KBM-7 (cell line): ENCODE measurements at places on chromosomes 1 and 21.
A peak's percentile ranks its signal among the peaks of the same experiment; 100 is the strongest.

- DNase-seq, result no peak
Measured at GRCh38 chr1:170071378-170071777, 3.1 kb downstream of the KIFAP3 start.

DNA sequence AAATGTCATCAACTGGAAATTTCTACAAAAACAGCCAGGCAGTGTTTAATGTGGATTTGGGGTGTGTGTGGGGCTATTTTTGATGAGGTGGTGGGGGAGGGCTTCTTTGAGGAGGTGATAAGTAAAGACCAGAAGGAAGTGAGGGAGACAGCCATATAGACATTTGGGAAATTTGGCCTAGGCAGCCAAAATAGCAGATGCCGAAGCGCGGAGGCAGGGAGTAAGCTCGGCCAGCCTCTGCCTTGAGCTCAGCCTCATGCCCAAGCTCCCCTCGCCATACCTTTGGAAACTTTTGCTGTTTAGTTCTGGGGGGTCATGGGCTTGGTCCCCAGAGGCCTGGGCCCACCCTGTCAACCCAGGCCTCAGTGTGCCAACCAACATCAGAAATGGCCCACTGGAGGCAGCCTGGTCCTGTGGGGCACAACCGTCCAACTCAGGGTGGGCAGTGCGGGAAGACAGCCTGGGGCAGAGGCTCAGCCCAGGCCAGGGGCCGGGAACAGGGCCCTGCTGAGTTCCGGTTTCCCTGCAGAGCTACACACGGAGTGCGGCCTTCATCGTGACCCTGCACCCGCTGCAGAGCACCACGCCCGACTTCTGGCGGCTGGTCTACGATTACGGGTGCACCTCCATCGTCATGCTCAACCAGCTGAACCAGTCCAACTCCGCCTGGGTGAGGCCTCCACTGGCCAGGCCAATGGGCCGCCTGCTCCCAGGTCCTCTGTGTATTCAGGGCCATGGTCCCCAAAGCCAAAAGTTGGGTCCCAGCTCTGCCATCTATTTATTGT lies 84.0 kb downstream of the PTPRU start:
- no peak for DNase-seq

GRCh38 chr1:23210351-23210785 lies 6.9 kb downstream of the HTR1D start:
- no peak for DNase-seq

GRCh38 chr21:46454634-46455390 lies 3.9 kb upstream of the DIP2A start:
- peak; percentile 20 for DNase-seq

DNA sequence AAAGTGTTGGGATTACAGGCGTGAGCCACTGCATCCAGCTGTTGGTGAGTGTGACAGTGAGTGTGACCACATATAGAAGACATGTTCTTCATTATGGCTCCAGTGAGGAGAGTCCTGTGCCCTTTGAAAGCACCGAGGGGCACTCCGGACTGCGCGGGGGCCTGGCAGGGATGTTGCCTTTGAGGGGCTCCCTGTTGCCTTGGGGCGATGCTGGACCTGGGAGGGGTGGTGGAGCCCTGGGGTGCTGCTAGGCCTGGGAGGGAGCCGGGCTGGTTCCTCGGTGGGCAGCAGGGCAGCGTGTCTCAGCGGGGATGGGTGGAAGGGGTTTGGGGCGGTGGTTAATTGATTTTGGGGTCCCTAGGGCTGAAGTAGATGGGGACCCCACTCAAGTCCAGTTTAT lies 25.5 kb downstream of the CFAP74 start:
- no peak for DNase-seq

DNA sequence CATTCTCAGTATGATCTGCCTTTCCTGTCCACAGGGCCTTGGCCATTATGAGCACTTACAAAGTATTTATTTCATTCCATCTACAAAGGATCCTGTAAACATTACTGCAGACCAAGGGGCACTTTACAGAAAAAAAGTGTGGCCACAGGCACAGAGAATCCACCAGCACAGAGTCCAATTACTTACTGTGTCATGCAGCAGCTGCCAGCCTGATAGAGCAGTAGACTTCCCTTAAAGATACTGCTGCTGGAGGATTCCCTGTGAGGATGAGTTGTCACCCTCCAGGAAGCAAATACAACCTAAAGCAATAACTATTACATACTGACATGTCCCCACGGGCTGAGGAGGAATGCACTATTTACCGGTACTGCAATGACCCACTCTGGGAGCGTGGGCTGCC lies 97.1 kb upstream of the COG2 start:
- no peak for DNase-seq

- no peak for DNase-seq
Measured at GRCh38 chr1:230114237-230114651, 47.2 kb downstream of the GALNT2 start.

DNA sequence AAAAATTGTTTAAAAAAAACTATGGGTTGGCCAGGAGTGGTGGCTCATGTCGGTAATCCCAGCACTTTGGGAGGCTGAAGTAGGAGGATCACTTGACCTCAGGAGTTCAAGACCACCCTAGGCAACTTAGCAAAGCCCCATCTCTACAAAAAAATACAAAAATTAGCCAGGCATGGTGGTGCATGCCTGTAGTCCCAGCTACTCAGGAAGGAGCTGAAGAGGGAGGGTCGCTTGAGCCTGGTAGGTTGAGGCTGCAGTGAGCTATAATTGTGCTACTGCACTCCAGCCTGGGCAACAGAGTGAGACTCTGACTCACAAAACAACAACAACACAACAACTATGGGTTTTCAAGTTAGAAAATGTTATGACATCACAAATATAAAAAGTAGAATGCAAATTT lies 16.4 kb downstream of the SLAMF7 start:
- no peak for DNase-seq

DNA sequence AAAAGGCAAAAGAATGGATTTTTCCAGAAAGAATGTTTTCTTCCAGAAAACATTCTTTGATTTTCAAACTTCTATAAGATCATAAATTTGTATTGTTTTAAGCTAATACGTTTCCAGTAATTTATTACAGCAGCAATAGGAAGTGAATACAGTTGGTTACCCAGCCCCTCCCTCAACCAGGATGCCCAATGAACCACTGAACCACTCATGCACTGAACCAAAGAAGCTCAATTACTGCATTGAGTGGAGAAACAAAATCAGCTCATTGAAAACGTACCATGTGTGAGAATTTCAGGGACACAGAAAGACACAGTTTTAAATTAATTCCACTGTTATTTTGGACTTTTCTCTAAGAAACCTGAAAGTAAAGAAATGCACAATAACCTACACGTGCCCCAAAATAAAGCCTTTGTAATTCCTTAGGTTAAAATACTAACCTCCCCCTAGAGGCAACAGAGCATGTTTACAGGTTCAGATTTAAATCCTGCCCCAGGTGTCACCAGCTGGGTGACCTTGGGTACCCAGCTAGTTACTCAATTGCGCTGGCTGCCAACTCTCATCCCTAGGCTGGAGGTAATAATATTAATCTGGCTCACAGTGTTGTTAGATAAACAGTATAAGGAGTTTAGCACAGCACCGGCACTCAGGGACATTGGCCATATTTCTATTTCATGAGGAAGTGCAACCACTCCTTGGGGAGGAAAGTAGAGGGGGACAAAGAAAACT lies 111.7 kb downstream of the NMNAT2 start:
- DNase-seq, result peak; percentile 5

DNA sequence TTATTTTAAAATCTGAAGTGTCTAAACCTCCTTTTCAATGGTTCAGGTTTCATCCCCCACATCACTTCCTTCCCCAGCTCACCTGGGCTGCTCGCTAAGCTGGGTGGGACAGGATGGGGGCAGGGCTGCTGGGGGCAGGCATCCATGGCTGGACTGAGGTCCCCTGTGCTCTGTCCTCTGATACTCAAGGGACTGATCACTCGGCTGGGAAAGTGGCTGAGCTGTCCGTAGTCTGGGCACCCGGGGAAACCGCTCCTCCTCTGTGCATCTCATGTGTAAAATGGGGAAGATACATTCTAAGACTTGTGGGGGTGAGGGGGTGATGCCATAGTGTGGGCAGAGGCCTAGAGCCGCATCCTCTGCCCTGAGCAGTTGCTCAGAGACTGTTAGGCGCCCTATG lies 411.2 kb downstream of the MATN1 start:
- no peak for DNase-seq

- peak; percentile 28 for DNase-seq
Measured at GRCh38 chr1:159089184-159089791, 12.7 kb upstream of the AIM2 start.

DNA sequence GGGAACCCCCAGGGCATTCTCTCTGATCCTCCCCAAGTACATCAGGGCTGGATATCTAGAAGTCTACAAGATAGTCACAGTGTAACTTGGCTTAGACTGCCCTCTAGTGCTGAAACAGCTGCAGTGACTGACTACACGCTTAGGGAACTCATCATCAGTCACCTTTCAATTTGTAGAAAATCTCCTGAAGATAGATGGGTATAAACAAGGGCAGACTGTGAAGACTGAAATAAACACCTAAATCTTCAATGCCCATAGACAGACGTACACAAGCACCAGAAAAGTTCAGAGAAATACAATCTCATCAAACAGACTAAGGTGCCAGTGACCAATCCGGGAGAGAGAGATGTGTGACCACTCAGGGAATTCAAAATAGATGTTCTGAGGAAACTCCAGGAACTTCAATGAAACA lies 46.6 kb downstream of the PACC1 start:
- peak; percentile 74 for DNase-seq

GRCh38 chr1:18866314-18866713 lies 6.9 kb upstream of the TAS1R2 start:
- no peak for DNase-seq

DNA sequence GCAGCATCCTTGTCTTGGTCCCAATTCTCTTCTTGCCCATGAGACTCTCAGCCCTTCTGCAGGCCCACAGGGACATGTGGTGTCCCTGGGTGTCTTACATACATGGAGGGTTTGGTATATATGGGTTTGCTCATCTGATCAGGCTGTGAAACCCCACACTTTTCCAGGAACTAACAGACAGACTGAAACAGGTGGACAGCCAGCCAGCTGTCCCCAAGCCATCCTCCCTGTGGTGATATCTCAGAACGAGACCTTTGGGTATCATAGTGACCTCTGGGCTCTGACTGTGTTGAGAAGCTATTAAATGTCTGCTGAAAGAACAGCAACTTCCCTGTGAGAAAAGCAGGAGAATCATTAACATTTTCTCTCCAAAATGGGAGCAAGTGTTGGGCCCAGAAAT lies 115.5 kb upstream of the PAXBP1 start:
- DNase-seq, result no peak

DNA sequence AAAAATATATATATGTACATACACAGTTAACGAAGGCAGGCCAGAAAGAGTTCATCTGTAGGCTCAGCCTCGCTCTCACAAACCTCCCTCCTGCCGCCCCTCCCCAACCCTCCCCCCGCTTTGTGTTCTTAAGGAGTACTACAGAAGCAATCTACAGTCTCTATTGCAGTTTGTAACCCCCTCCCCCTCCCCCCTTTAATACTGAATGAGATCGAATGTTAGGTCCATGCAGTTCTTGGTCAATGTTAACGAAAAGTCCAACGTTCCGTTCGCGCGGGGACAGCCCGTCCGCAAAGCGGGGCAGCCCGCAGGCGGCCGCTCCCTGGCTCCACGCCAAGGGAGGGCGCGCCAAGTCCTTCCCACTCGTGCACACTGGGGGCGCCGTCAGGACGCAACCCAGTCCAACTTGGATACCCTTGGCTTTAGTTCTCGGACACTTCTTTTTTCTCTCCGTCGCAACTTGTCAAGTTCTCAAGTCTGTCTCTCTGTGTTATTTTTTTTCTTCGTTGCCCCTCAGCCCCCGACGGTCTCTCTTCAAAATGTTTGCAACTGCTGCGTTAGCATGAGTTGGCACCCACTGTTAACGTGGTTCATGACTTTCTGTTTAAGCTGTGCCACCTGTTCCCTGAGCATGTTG lies 2.2 kb downstream of the JUN start:
- DNase-seq, result peak; percentile 72

DNA sequence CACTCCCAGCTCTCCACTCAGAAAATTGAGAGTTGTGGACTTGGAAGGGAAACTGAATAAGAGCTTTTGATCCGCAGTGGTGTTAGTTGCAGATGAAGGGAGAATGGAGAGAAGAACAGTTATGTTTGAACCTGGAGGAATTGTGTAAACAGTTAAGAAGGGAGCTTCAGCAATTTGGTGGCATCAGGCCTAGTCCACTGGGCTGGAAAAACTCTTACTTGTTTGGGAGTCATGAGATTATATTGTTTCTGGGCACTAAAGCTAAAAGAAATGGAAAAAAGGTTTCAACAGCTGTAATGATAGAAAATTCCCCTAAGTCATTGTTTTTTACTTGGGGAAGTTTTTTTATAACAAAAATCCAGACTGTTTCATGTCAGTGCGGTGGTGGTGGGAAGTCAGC lies 256.1 kb upstream of the C1orf87 start:
- no peak for DNase-seq

- DNase-seq, result no peak
Measured at GRCh38 chr1:17671314-17671705, 83.8 kb upstream of the ACTL8 start.

DNA sequence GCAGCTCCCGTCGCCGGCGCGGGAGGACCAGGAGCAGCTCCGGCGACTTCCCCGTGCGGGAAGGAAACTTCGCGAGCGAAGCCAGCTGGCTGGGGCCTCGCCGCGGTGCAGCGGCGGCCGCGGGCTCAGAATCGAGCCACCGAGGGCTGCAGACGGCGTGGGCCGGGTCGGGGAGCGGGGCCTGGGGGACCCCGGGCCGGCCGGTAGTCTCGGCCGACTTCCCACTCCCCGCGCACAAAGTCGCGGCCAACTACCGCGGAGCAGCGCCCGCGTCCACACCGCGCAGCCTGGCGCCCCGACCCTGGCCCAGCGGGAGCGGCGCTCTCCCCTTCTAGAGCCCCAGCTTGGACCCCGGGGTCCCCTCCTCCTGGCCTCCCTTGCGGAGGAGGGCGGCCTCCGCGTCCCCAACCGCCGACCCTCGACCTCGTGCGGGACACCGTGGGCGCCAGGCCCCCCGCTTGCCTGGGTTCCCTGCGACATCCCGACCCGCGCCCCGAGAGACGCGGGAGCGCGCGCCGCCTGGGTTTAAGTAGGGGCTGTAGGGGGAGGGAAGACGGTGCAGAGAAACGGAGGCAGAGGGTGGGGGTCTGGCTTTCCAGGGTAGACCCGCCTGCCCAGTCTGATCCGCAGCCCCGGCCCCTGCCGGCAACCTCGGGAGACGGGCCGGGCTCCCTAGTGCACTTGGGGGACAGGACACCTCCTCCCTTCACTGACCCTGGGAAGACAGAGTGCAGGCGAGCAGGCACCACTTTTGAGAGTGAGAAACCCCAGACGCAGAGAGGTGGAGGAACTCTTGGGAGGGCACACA lies 4.7 kb downstream of the PRDM16 start:
- no peak for DNase-seq

- DNase-seq, result no peak
Measured at GRCh38 chr1:15947382-15948090, 28.4 kb downstream of the ZBTB17 start.

DNA sequence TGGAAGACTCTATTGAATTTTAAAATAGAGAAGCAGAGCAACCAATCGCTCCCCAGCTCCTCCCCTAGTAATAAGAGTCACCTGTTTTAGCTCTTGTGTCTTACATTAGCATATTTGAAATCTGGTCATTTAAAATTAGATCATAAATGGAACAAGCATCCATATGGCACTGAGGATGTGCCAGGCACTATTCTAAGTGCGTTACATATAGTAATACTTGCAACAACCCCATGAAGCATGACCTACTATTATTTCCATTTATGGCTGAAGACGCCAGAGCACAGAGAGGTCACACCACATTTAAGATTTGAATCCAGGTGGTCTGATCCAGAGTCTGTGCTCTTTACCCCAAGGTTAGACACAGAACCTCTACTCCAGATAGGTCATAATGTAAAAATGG lies 82.0 kb upstream of the HIVEP3 start:
- no peak for DNase-seq

GRCh38 chr1:31483012-31483946 lies 70.3 kb downstream of the SERINC2 start:
- peak; percentile 97 for DNase-seq
